Stimulated activated CD4-positive, alpha-beta T cell treated with anti-CD3 and anti-CD28 coated beads, Interleukin-12 subunit alpha, Interleukin-12 subunit beta, amount 100 ng/mL, for 48 hours (primary cell): ENCODE measurements at places on chromosomes 6 and 20.

- no peak for DNase-seq
These were observed 216.8 kb upstream of the SGK1 start for GRCh38 chr6:134534708-134535149.

DNA sequence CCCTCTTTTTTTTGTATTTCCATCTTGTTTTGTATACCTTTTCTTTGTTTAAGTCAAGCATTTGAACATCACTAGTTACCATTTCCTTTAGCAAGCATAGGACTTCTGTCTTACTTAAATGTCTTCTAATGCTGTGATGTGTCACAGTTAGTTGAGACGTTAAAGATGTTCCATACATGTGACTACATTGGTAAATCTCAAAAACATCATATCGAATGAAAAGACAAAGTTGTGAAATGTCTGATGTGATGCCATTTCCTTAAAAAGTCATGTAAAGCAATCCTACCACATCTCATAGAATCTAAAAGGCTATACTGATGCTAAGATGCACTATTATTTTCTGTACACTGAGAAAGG is 26.8 kb downstream of the SLC16A10 start:
- DNase-seq, result no peak

- DNase-seq, result no peak
These were observed 44.6 kb downstream of the CDYL start for GRCh38 chr6:4820704-4821276.

DNA sequence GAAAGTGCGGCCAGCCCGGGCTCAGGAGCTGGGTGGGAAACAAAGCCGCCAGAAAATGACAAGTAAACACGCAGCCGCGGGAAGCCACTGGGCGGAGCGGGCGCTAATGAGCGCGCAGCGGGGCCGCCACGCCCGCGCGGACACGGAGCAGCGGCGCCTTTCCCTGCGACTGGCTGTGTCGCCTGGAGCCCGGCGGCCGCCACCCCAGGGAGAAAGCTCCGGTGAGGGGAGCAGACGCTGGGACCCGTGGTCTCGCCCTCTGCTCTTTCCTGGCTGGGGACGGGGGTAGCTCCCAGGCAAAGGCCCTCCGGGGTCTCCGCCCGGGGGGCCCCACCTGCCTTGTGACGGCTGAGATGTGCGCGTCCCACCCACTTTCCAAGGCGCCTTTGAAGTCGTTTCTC is 54.9 kb downstream of the PRR18 start:
- DNase-seq, result no peak

DNA sequence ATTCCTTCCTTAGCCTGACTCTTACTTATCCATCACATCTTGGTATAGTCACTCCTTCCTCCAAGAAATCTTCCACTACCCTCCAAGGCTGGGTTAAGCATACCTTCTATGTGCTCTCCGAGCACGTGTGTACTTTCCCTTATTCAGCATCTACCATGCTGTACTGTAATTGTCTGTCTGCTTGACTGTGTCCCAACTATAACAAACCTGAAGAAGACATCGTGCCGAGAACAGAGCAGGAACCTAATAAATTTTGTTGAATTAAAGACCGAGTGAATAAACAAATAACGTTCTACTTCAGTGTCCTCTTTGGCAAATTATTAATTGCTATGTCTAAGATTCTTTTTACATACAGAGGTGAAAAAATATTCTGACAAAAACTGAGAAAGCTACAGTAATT is 35.8 kb downstream of the USP49 start:
- no peak for DNase-seq

- DNase-seq, result no peak
These were observed 57.0 kb downstream of the FRK start for GRCh38 chr6:116003668-116004067.

- no peak for DNase-seq
These were observed 666.7 kb downstream of the EPM2A start for GRCh38 chr6:145068577-145068976.

GRCh38 chr6:152161501-152161900 is 354.0 kb downstream of the ESR1 start:
- no peak for DNase-seq

DNA sequence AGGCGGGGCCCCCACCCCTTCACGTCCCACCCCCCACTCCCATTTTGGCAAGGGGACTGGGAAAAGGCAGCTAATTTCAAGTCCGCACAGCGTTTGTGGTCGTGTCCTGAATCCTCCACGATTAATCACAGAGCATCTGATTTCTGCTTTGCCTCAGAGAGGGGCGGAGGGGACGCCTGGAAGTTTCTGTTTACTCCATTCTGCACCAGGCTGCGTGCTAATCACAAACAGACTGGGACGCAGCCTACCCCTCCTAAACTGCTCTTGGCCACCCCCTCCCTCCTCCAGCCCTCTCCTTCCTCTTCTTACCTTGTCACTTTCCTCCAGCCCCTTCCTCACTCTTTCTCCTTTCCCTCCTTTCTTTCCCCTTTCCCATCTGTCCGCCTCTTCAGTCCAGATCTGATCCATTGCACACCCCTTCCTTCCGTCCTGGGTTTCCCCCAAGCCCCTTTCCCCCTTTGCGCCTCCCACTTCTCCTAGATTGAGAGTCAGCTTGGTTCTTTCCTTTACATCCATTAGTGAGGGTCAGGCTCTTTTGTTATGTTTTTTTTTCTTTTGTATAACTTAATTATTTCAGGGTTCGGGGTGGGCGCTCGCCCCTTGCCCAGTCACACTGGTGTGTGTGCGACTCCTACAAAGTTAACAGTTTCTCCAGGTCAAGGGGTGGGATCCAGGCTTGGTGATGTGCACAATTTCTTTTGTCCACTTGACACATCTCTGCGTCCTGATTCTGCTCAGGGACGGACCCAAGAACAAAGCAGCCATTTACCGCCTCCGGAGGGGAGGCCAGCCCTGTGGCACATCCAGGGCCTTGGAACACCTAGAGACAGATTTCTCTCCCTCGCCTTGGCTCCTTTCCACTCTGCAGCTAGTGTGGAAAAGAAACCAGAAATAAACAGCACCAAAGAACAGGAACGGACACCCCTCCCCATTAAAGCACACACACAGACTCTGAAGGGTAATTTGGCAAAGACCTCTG is 520 bp upstream of the RIPOR3 start:
- DNase-seq, result no peak

DNA sequence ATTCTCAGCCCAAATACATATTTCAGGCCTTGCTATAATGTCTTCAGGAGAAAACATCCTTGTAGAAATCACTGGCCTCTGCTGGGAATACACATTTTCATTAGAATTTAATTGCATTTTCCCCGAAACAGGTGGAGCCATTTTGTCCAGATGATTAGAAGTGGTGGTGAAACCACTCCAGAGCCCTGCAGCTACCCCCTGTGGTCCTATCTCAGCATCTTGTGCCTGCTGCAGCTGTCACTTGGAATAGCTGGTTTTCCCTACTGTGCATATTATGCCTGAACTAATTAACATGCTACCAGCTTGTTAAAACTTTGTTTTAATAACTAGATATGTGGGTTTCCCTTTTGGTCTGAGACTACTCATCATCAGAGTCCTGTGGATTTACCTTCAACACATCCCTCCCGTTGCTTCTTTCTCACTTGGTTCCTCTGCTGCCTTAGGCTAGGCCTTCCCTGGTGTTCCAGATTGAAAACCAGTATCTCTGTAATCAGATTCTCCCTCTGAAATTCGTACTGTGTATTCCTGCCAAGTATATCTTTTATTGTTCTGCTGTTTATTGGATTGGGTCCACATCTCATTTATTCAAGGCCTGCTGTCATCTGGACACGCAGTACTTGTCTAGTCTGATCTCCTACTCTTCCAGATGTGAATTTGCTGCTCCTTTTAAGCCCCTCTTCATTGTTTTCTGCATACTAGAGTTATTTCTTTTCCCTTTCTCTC is 15.2 kb downstream of the DNAH8 start:
- no peak for DNase-seq

DNA sequence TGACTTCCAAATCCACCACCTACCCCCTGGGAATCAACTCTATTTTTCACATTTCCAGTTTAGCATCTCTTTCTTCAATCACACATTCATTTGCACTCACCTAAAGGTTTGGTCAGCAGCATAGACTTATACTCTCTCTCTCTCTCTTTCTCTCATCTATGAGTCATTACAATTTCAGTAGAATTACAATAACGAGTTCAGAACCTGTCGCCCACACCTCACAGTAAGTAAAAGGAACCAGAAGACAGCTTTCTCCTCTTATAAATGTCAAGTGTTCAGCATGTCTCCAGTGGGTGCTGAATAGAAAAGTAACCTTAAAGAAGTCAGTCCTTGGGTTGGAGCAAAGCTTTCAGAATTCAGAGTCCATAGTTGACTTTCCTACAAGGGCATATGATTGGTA is 1.1 kb upstream of the PHACTR1 start:
- DNase-seq, result no peak

DNA sequence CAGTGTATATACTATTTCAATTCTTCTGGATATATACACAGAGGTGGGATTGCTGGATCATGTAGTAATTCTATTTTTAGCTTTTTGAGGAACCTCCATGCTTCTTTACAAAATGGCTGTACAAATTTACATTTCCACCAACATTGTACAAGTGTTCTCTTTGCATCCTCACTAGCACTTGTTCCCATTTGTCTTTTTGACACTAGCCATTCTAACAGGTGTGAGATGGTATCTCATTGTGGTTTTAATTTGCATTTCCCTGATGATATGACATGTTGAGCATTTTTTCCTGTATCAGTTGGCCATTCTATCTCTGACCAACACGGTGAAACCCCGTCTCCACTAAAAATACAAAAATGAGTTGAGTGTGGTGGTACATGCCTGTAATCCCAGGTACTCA is 68.1 kb upstream of the PMEPA1 start:
- no peak for DNase-seq

DNA sequence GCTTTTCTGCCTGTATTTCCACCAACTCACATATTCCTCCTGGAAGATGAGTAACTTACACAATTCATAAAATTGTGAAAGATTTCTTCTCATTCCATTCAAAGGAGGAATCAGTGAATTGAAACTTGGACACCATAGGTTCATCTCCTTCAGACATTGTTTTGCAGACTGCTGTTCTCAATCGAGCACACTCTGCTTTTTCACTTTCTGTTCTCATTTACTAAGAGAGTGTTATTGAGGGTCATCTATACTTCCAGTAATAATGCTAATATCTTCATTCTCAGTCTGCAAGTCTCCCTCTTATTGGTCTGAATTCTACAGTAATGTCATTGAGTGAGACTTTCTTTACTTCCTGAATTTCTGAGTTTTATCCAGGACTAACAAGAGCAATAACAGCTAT is 67.5 kb upstream of the FUT9 start:
- no peak for DNase-seq

DNA sequence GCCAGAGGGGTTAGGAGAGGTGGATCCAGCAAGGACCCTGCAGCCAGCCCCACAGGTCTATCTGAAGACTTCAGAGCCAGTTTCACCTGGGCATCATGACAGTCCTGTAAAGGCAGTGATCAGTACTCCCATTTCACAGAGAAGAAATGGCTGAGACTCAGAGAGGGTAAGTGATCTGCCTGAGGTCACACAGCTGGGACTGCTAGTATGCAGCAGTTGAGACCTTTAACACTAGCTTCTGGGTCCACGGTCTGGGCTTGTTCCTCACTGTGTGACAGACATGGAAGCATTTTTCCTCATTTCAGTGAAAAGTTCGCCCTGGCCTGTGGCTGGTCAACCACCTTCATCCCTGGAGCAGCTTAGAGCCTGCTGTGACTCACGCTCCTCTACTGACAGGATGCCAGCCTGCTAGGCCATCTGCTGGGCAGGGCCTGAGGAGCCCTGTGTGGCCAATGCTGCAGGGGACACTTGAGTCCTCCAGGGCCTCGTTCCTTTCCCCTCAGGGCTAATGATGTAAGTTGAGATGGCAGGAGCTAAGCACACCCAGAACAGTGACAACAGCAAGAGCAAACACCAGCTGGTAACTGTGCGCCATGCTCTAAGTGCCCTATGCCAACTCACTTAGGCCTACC is 192.0 kb downstream of the LRFN2 start:
- no peak for DNase-seq

GRCh38 chr6:43669922-43670622 is 17.5 kb downstream of the MRPS18A start:
- no peak for DNase-seq

DNA sequence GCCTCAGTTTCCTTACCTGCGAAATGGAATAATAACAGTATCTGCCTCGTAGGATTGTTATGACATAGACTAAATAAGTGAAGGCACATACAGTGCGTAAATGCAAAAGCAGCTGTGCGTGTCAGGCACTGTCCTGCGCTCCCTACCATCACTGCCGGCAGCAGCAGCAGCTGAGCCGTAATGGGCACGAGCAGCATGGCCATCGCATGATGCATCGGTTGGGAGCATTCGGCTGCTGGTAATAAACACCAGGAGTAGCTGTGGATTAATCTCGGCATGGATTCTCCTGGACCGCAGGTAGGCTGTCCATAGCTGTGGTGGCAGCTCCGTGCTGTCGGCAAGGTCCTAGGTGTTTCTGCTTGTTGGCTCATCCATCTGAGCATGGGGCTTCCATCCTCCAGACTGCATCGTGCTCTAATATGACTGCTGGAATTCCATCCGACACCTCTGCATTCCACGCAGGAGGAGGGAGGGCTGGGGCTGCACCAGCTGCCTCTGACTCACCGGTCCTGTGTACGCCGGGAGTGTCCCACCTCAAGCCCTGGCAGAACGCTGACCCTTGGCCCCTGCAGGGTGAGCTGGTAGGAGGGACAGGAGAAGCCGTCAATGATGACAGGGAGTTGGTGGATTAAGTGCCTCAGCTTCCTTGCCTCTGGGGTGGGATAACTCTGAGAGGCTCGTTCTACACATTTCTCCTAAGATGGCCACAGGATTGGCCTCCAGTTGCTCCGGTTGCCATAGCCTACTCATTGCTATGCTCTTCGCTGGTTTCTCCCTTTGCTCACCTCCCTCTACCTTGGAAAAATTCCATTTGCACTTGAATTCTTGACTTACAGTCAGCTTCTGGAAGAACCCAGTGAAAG is 100.9 kb upstream of the PMEPA1 start:
- DNase-seq, result no peak

DNA sequence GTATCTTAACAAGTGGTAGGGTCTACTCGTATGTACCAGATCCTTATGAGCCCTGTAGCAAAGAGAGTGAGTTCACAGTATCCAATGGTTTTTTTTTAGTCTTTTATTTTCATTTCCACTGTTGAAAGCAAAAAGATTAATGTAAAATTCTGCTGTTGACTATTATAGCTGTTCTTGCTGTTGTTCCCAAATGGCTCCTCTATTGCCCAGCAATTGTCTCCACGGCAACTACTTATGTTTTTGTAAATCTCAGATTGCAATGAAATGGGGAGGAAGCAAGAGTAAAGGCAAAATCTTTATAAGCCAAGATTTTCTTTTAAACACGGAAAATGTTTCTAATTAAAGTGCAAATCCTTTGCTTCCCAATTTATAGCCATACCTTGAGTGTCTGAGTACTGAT is 406.1 kb downstream of the EPM2A start:
- DNase-seq, result no peak

- no peak for DNase-seq
These were observed 4.5 kb downstream of the TEAD3 start for GRCh38 chr6:35492258-35492973.

DNA sequence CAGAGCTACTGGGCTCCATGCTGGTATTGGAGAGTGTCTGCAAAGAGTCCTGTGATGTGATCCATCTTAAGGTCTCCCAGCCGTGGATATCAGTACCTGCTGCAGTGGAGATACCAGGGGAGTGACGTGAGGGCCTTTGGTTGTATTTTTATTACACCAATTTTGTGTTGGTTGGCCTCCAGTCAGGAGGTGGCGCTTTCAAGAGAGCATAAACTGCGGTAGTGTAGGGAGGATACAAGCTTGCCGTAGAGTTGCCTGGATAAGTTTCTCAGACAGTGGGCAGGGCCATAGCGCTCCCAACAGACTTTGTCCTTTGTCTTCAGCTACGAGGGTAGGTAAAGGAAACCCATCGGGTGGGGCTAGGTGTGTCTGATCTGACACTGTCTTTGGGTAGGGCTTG is 113.0 kb upstream of the CEP162 start:
- DNase-seq, result no peak
